Neuronal stem cell (in vitro differentiated cells): ENCODE measurements at places on chromosomes 4 and X.

- DNase-seq, result no peak
Observed at GRCh38 chr4:83281307-83281706, 3.3 kb downstream of the COQ2 start.

DNA sequence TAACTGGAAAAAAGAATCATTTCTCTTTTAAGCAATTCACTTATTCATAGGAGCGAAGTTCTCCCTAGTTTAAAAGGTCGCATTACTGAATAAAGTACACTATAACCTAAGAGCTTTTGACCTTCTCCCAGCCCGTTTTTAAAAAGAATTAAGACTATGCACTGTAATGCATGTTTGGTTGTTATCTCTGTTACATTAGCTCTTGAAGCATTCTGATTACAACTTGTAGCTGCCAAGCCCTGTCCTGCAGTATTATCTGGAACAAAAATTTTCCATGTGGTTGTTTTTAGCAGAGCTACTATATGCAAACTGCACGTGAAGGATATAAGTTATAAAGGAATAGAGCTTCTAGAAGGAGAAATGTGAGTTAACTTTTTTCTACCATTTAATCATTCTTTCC lies 8.1 kb downstream of the GAB1 start:
- DNase-seq, result no peak

GRCh38 chr4:15109600-15109999 lies 107.3 kb downstream of the CPEB2 start:
- no peak for DNase-seq

GRCh38 chrX:47568656-47569295 lies 7.8 kb downstream of the ARAF start:
- no peak for DNase-seq

- DNase-seq, result no peak
Observed at GRCh38 chrX:146754268-146754667, 55.3 kb upstream of the CXorf51B start.

- no peak for DNase-seq
Observed at GRCh38 chrX:145213504-145213903, 33.8 kb upstream of the SPANXN1 start.

- no peak for DNase-seq
Observed at GRCh38 chr4:171676555-171677215, 136.5 kb upstream of the GALNTL6 start.

GRCh38 chrX:15908603-15909290 lies 54.1 kb upstream of the AP1S2 start:
- DNase-seq, result no peak

GRCh38 chr4:72031868-72032608 lies at the start of gene NPFFR2:
TSS of gene NPFFR2 (plus strand) at chr4:72032000. CDS start at chr4:72128592, 96,592 bp downstream.
- DNase-seq, result peak; percentile 29

GRCh38 chr4:88021824-88022223 lies 14.4 kb downstream of the PKD2 start:
- no peak for DNase-seq

GRCh38 chr4:21656832-21657231 lies 291.7 kb downstream of the KCNIP4 start:
- no peak for DNase-seq

- DNase-seq, result no peak
Observed at GRCh38 chr4:101037938-101038413, 309.4 kb downstream of the PPP3CA start.

DNA sequence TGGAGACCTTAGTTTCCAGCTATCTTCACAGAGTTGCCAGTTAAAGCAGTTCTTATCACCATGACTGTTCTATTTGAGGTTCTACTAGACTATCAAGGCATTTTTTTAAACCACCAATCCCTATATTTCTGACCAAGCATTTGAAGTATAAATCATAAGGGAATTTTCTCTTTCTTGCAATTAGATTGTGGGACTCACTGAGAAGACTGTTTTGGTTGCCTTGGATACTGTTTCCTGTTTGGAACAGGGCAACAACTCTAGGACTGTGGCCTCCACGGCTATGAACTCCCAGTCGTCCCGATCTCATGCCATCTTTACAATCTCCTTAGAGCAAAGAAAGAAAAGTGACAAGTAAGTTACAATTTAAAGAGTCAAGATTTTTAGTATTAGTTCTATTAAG lies 11.8 kb downstream of the KIF4A start:
- no peak for DNase-seq

DNA sequence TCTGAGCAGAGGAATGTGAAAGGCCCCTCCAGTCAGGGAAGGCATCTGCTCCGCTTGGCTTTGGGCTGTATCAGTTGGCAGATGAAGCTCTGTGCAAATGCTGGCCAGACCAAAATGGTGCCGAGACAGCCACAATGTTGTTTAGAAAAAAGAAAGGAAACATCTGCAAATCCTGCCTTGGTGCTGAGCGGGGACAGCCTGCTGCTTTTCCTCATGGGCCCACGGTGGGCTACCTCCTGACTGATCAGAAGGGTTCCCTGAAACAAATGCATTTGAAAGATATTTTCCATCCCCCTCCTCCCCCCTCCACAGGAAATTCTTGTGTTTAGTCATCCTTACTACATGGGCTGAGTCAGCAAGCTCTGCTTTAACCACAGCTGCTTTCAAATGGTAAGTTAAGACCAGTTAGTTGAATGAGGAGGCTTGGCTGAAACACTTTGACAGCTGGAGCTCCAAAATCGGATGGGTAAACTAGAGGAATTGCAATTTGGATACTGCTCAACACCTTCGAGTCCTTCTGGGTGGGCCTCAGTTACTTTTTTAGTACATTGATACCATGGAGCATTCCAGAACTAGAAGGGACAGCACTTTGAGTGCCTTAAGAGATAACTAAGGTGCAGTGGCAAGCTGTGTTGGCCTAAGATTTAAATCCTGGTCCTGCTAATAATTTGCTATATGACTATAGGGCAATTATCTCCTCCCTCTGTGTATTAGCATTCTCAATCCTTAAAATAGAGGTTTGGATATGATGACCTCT lies 36.0 kb downstream of the PLAC1 start:
- DNase-seq, result no peak

DNA sequence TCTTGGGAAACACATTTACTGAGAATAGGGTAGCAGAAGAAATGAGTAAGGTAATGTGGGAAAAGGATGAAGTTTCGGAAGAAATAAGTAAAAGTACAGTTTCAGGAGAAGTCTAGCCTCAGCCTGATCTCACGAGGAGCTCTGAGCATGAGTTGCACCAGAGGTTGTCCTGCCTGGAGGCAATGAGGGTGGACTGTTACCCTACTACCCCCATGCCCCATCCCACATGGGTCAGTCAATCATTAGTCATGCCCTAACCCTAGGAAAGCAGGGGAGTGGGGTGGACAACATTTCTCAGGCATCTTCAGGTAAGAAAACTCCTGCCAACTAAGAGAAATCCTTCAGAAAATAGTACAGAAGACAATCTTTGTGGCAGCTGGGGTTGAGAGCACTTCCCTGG lies 35.1 kb downstream of the HS3ST1 start:
- DNase-seq, result no peak

DNA sequence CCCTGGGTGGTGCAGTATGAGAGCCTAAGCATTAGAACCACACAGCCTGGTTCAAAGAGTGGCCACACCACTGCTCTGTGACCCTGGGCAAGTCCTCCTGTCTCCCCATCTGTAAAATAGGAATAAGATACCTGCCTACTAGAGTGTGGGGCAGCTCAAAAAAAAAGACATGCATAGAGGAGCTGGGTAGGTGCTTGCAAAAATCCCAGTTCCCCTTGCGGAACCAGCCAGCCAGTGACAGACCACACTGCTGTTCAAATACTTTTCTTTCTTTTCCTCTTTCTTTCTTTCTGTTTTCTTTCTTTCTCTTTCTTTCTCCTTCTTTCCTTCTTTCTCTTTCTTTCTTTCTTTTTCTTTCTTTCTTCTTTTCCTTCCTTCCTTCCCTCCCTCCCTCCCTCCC lies 63.0 kb upstream of the TRIM2 start:
- no peak for DNase-seq

- no peak for DNase-seq
Observed at GRCh38 chr4:76083386-76083988, 9.0 kb downstream of the ART3 start.

DNA sequence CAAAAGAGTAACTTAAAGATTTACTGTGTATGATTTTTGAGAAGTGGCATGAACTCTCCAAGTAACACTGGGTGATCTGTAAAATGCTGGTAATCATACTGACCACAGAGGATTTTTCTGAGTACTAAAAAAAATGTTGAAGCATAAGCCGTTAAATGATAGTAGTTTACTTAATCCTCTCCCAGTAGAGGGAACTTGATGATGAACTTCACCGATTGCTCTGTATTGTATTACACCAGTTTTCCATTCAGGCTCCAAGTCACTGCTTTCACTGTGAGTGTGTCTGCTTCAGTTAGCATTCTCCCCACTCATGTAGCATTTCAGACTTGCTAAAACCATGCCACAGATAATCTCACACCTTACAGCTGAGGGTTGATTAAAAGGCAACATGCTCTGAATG lies 294.1 kb downstream of the GBA3 start:
- no peak for DNase-seq

DNA sequence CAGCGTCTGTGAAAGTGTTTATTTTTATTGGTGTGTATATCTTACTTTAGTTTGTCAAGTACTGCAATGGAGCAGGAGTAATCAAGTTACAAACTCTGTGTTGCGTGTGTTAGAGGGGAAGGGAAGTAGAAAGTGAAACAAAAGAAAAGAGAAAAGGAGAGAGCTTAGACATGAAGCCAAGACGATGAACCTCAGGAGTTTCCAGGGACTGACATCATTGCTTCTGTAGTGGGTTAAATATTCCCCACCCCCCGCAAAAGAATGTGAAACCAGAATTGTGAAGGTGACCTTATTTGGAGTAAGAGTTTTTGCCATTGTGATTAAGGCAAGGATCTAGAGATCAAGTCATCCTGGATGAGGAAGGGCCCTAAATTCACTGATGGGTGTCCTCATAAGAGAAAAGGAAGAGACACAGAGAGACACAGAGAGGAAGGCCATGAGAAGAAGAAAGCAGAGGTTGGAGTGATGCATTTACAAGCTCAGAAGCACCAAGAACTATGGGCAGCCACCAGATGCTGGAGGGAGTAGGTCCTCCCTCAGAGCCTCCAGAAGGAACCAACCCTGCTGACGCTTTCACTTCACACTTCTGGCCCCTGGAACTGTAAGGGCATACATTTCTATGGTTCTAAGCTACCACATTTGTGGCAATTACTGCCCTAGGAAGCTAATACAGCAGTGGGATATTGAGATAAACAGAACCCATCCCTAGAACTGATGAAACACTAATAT lies 173.6 kb upstream of the SFRP2 start:
- DNase-seq, result no peak
